ENCODE measurements at places on chromosomes 11 and 22.
A peak's percentile ranks its signal among the peaks of the same experiment; 100 is the strongest.

- DNase-seq, result no peak
Observed at GRCh38 chr11:125359130-125359529, 136.9 kb downstream of the FEZ1 start.

GRCh38 chr11:71432761-71433647 is 15.2 kb downstream of the DHCR7 start:
- DNase-seq, result no peak

DNA sequence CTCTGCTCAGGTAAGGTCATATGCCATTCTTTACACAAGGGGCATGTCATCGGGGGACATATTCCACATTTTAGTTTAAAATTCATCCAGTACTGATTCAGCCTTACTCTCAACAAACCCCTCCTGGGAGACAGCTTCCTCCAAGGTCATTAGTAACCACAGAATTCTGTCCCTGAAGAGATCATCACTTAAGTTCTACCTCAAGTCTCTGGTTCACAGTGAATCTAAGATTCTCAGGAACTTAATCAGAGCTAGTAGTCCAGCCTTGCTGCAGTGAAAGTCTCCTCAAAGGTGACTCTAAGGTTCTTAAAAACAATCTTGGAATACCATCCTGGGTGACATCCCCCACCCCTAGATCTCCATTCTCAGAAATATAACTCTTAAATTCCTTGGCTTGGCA is 18.9 kb upstream of the GDPD4 start:
- DNase-seq, result no peak

GRCh38 chr11:11876458-11876857 is 34.7 kb downstream of the USP47 start:
- DNase-seq, result no peak

- peak; percentile 27 for DNase-seq
Observed at GRCh38 chr22:20434264-20434751, 3.3 kb downstream of the SCARF2 start.

DNA sequence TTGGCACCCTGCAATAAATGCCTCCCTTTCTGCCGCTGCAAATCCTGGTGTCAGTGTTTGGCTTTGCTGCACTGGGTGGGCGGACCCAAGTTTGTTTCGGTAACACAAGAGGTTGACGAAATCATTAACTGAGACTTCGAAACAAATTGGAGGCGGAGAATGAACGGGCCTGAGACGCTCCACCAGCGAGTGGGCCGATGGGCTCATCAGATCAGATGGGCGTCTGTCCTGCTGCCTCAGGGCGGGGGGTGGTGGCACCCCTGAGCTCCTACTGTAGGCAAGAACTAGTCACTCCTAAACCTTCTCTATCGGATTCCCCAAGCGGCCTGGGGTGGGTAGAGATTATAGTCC is 918 bp upstream of the CAPN5 start:
- peak; percentile 61 for DNase-seq

DNA sequence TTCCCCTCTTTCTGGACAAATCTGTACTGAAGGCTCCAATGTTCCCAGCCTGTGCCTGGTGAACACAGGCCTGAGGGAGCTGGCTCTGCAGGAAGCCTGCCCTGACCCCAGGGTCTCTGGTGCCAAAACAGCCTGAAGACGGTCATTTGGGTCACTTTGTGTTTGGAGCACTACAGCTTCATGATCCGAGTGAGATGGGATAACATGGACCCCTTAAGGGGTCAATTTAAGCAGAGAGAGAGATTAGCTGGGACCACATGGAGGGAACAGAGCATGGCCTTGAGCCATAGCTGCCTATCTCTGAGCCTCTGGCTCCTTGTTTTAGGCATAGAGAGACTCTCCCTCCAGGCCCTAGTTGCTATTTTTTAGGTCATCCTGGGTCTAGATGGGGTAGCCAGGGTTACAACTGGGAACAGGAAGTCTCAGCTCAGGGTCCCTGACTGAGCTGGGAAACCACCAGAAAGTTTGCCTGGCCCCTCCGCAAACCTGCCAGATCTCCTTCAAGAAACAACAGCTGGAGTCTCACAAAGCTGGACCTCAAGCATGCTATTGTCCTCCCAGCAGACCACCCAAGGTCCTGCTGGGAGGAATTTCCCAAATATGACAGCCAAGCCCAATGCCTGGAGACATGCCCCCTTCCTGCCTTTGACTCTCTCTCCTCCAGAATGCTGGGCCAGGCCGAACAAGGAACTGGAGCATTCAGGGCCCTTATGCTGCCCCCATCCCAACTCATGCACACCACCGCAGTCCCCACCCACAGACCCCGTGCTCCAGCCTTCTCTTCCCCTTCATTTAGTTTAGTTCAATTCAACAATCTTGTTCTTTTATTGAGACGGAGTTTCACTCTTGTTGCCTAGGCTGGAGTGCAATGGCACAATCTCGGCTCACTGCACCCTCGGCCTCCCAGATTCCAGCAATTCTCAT is 4.0 kb downstream of the SLCO2B1 start:
- no peak for DNase-seq

GRCh38 chr22:27011133-27011532 is 353.7 kb downstream of the MIAT start:
- no peak for DNase-seq

GRCh38 chr11:6604790-6605189 is 1.2 kb downstream of the ILK start:
- no peak for DNase-seq

DNA sequence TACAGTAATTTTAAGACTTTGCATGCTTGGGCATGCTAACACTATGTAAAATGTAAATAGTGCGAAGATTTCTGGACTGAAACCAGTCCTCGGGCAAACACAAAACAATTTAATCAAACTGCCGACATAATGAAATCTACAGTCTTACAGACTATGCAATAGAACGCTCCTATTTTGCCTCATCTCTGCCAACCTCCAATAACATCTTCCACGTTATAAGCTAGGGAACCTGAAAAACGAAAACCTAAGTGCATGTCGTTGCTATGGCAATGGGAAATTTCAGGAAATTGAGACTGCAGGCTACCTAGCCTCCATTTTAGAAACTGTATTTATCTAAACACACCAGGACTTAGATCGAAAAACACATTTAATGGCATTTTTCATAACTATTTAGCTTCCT is 1.1 kb downstream of the CSTF3 start:
- no peak for DNase-seq

- peak; percentile 67 for DNase-seq
Observed at GRCh38 chr11:66720223-66720898, 8.7 kb downstream of the SPTBN2 start.

- DNase-seq, result no peak
Observed at GRCh38 chr11:73445980-73446379, 69.8 kb downstream of the RELT start.

GRCh38 chr11:406796-407650 is 7.8 kb downstream of the SIGIRR start:
- DNase-seq, result peak; percentile 92

- DNase-seq, result no peak
Observed at GRCh38 chr11:60158636-60159035, 24.2 kb downstream of the MS4A6A start.

DNA sequence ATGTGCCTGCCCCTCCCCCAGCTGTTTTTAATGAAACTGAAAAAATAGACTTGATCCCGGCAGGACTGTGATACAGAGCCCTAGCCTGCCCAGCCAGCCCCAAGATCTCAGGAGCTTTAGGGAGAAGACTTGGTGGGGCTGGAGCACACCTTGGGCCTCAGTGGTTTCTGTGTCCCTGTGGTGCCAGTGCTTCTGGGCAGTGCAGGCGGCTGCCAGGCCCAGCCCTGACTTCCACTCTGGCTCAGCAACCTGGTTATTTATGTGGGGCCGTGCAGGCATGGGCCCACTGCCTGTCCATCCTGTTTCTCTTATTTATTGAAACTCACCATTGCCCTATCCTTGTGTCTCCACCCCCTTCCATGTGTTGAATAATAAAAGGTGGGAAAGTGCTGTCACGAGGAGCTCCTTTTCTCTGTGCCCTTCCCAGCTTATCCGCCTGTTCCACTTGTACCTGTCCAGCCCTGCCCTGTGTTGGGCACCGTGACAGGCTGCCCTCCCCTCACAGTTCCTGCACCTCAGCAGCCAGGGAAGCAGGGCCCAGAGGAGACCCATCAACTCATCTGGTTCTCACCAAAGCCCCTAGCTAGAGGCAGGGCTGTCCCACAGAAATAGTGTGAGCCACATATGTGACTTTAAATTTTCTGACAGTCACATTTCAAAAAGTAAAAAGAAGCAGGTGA is 20.2 kb downstream of the RELT start:
- DNase-seq, result no peak

GRCh38 chr11:85823816-85824215 is 12.9 kb upstream of the SYTL2 start:
- DNase-seq, result no peak

DNA sequence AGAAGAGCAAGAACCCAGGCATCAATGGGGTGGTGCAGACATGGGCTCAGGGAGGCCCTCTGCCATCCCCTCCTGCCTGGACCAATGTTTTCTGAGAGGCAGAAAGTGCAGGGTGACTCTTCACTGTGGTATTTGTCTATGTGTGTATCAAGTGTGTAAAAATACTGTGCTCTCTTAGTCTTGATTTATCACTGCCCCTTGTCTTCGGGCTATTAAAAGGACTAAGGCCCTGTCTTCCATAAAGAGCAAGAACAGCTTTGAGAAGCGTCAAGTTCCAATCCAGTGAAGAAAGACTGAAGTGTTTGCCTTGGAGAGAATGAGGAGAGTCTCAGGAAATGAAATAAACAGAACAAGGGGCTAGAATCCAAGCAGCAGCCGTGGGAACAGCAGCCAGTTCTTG is 14.4 kb downstream of the PRSS23 start:
- DNase-seq, result no peak

- DNase-seq, result no peak
Observed at GRCh38 chr22:30857791-30858190, 110.8 kb downstream of the MORC2 start.

- DNase-seq, result no peak
Observed at GRCh38 chr11:2351701-2352100, 25.4 kb upstream of the CD81 start.

DNA sequence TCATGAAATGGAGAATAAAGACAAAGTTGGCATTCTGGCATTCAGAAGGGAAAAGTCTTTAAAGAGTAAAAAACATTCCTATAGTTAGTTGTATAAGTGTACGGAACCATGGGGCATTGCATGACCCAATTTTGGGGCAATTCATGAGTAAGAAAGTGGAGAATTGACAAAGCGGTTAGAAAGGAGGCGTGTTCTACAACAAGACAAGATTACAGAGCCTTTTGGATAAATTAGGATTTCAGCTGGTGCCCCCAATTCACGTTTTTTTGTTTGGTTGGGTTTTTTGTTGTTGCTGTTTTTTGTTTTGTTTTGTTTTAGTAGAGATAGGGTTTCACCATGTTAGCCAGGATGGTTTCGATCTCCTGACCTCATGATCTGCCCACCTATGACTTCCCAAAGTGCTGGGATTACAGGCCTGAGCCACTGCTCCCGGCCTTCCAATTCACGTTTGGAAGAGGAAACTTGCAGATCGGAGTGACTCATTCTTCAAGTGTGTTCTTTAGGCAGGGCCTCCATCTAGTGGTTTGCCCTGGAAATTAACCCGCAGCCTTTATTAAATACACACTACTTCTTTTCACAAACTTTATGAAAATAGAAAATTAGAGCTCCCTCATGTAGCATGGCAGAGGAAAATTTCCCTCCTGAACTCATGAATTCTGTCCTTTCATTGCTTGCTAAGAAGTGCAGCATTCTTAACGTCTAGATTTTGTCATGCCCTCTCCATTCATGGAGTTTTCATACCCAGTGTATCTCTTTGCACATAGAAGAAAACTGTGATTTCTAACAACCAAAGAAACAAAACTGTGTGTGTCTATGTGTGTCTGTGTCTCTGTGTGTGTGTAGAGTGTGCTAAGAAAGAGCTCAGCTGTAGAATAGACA is 118.1 kb downstream of the BBOX1 start:
- DNase-seq, result no peak

- no peak for DNase-seq
Observed at GRCh38 chr22:25492162-25492561, 72.3 kb upstream of the GRK3 start.

GRCh38 chr22:47587861-47588577 is 825.6 kb downstream of the TBC1D22A start:
- no peak for DNase-seq

DNA sequence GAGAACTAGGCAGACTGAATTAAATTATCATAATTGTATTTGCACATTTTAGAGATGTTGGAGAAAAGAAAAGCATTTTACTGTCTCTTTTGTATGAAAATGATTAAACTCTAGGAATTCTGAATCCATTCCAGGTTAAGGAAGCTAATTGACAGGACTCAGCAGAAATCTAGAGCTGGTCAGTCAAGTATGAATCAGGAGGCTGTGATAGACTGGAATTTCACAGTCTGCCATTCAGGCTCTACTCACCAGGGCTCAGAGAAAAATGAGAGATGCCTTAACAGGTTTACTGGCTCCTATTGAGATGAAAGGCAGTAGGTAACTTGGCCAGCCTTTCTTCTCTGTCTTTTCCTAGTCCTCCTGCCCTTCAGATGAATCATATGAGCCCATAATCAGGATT is 693.9 kb upstream of the CHORDC1 start:
- no peak for DNase-seq

DNA sequence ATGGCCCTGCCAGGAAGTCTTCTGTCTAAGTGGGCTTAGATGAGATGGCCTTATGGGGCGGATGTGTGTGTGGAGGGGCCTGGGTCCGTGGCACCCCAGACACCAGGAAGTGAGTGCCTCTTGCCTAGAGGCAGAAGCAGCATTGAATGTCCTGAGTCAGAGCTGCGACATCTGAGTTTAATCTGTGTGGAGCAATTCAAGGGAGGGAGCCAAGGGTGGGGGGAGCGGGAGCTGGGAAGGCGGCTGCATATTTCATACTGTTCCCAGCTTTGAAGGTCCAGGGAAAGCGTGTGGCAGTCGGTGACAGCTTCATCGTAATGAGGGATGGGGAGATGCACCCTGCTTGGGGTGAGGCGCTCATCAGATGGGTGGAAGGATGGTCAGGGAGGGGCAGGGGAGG is 73.5 kb upstream of the THY1 start:
- DNase-seq, result no peak

- peak; percentile 62 for DNase-seq
Observed at GRCh38 chr11:65879617-65880016, at the start of gene CTSW. CTSW (plus strand) TSS chr11:65879837; CDS start chr11:65879855, 18 bp downstream.

GRCh38 chr11:16365581-16366228 is 9.4 kb upstream of the SOX6 start:
- DNase-seq, result no peak

- DNase-seq, result no peak
Observed at GRCh38 chr11:76654298-76654851, 16.2 kb downstream of the LRRC32 start.

- DNase-seq, result no peak
Observed at GRCh38 chr11:70040452-70040851, 37.7 kb upstream of the ANO1 start.

- DNase-seq, result no peak
Observed at GRCh38 chr11:79212741-79213190, 228.1 kb downstream of the TENM4 start.

- DNase-seq, result no peak
Observed at GRCh38 chr22:42862045-42862734, 5.1 kb upstream of the ARFGAP3 start.

- DNase-seq, result no peak
Observed at GRCh38 chr22:35910003-35910769, 118.4 kb downstream of the RBFOX2 start.

DNA sequence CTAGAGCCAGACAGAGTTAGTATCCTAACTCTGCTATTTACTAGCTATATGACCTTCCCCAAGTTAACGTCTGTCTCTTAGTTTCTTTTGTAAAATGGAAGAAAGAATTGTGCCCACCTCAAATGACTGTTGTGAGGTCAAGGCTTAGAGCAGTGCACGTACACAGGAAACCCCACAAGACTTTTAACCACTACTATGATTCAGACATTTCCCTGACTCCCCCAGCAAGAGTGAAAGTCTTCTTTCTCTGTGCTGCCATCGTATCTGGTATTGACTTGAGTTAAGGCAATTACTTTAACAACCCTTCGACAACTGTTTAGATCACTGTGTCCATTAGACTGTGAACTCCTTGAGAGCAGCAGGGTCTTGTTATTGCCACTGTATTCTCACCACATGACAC is 2.6 kb upstream of the OR52W1 start:
- no peak for DNase-seq
